Chondrocyte (in vitro differentiated cells): ENCODE measurements at places on chromosomes 13 and 19. TPM values are rescaled to one million over a fixed set of nuclear protein-coding genes. Genes with fewer than 3 reads are reported as not detected.
A peak's percentile ranks its signal among the peaks of the same experiment; 100 is the strongest.

DNA sequence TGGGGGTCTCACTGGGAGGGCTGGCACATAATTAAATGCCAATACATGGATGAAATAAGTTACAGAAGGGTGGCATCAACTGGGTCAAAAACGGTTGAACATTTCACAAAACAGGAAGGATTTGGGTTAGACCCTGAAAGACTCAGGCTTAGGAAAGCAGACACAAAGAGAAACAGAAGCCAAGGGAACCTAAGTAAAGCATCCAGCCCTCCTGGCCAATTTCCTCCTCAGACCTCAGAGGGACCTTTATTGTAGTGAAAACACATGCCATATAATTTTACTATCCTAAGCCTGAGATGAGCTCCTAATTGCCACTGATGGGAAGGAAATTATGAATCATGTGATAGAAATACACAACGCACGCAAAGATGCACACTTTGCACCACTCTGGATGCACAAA, 12.1 kb upstream of the CEACAM3 start:
- DNase-seq, result no peak

GRCh38 chr13:20512042-20512683, 13.5 kb downstream of the CRYL1 start:
- DNase-seq, result no peak

- DNase-seq, result no peak
These were observed 272.5 kb downstream of the DCLK1 start for GRCh38 chr13:35858665-35859064.

- DNase-seq, result no peak
These were observed 62.0 kb upstream of the C13orf46 start for GRCh38 chr13:114035583-114036531.

DNA sequence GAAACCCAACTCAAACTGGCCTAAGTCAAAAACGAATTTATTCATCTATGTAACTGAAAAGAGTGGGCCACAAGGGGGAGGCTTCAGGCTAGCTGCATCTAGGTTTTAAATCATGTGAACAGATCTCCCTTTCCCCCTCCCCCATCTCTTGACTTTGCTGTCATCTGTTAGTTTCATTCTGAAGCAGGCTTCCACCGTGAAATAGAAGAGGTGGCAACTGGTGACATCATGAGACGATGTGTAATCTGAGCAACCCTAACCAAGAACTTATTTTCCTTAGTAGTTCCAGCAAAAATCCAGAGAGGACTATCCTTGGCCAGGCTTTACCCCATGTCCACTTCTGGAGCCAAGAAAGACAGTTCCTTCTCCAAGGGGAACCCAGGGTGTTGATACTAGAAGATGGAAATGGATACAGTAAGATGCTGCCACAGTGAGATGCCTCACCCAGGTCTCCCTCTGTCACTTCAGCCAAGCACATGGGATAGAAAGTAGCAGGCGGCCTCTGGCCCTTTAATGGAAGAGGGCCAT, 9.4 kb downstream of the SAMD4B start:
- DNase-seq, result no peak

- peak; percentile 80 for DNase-seq
These were observed 10.7 kb upstream of the TMEM255B start for GRCh38 chr13:113748101-113748861.

The SERTAD1 gene
- 13.0 to 14.8 TPM (median 14.5 TPM) in 3 replicates for total RNA-seq

GRCh38 chr19:37007587-37008220, 70.5 kb upstream of the ZNF420 start:
- no peak for DNase-seq

DNA sequence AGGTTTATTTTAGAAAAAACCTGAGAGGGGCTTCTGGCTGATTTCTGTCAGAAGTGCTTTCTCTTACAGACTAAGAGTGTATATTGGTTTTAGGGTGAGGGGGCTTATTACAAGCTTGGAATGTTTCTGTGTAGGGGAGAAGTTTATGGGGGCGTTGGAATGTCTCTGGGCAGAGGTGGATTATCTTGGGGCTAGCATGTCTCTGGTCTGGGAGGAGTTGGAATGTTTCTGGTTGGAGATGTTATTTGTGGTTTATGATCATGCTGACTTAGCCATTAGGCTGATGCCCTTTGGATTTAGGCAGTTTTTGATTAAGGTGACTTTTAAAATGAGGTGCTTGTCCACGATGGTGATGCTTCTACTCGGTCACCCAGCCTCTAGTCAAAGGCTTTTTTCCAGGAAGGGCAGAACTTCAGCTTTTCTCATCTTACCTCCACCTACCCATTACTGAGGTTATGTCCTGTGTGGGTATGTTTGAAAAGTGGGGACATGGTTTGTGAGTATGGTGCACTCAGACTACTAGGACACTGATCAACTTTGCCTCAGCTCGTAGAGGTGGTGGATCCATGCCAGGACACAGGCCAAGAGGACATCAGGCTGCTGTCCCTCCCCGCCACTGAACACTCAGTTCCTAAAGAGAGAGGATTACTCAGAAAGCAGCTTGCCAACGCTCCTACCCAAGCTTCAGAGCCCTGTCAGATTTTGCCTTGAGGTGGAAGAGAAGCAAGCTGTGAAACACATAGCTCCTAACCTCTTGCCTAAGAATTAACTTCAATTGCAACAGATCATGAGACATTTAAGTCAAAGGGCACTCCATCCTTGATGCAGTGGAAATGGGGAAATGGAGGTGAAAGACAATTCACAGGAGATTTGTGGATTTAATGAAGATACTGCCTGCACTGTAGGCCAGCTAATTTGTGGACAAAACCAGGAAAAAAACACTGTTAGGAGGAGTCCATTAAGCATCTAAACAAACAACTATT, 63.6 kb downstream of the ZNF44 start:
- no peak for DNase-seq

GRCh38 chr13:107205318-107206104, 637.6 kb upstream of the ARGLU1 start:
- no peak for DNase-seq

DNA sequence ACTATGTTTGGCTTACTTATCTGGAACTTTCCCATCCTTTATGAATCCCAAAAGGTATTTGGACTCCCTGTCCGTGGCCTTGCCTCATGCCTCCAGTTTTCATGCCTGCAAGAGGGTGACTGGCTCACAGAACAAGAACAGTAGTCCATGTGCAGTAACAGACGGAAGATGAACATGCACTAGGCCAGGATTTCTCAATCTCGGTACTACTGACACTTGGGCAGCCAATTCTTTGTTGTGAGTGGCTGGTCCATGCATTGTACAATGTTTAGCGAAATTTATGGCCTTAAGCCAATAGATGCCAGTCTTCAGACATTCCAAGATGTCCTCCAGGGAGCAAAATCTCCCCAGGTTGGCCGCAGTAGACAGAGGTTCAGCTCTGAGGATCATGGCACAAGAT, 61.9 kb downstream of the DOCK9 start:
- DNase-seq, result no peak

The GRK1 gene
- 0.07 TPM in 1 of 3 replicates, not detected in the others for total RNA-seq

DNA sequence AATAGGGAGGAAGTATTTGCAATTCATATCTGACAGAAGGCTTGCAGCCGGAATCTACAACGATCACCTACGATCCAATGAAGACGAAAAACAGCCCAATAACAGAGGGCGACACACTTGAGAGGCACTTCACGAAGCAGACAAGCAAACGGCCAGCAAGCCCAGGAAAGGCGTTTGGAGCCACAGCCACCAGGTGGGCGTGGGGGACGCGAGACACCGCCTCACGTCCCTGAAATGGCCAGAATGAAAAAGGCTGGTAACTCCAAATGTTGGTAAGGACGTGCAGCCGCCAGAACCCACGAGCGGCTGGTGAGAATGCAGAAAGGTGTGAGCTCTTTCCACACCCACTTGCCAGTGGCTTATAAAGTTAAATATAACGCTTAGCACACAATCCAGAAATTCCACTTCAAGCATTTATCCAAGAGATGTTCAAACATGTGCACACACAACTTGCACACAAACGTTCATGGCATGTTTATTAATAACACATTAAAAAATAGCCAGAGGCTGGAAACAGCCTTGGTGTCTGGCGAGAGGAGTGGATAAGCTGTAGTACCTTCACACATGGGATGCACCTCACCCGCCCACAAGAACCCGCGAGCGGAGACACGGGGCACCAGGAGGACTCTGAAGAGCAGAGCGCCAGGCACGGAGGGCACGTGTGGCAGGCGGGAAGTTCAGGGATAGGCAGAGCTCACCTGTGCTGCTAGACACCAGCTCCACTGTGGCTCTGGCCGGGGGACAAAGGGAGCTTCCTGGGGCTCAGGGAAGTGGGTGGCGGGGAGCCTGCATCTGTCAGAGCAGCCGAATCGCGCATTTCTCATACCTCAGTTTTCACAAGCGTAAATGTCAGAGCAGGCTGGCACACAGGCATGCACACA, 89.3 kb downstream of the SPACA7 start:
- no peak for DNase-seq

The WDR83 gene
- 9.6 to 13.5 TPM (median 12.7 TPM) in 3 replicates for total RNA-seq

The GPC6 gene
- 76.1 to 111 TPM (median 76.5 TPM) in 3 replicates for total RNA-seq

DNA sequence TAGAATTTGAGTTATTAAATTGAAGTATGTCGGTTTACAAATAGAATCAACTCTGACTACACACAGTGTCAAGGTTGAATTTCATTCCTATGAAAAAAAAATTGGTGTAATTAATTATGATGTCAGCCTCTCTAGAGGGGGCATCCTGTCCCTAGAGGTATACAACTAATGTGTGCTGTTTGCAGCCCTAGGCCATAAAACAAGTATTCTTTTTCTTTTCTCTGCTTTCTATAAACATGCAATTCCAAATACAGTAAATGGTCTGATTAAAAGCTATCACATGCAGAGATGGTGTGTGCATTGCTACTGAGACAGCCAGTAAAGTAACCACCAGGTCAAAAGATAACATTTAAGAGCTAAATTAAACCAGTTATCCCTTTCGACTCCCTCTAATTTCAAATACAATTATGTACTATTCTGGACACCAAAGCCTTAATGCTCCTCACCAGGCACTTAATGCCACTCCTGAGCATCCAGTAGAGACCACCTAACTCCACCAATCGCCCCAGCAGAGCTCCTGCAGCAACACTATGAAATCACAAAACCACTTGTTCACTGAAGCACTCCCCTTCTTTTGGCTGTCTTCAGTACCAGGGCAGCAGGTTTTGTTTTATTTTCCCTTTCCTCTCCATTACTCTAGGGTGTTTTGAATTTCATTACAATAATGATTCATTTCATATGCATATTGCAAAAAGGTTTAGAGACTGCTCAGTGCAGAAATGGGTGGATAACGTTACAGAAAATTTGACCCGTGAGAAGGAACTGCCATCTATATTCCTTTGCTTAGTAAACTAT, 426.9 kb downstream of the PCDH9 start:
- DNase-seq, result no peak

DNA sequence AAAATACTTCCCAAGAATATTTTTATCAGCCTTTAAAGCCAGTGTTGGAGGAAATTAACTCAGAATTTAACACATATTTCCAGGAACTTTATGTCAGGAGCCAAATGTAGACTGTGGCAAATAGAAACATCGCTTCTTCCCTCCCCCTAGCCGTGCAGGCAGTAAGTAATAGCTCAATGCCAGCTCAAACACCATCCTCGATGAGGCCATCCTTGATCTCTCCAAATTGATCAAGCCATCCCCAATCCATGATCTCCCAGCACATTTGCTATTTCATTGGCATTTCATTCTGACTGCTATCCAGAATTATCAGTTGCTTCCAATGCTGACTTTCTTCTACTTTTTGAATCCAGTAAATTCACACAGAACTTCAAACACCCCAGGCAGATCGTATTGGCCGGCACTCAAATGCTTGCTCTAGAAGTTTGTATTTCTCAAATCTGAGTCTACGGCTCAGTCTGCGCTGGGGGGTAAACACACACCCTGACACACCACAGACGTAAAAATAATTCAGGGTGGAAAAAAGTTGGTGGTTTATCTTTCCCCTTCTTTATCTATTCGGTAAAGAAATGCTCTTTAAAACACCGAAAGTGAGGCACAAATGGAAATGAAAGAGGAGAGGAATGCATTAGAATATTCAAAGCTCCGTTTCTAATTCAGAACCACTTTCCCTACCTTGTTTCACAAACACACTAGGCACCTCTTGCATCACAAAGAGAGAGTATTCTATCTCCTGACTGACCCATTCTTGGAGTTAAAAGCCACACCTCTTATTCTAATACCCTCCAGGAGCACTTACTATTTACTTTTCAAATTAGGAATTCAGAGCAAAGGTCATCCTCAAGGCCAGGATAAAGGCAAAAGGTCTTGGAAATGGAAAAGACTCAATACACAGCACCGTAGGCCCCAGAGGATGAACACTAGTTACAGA, 991 bp downstream of the OBI1 start:
- DNase-seq, result no peak

The PTPRH gene
- 0.42 to 0.54 TPM in 2 of 3 replicates, not detected in the other for total RNA-seq

The VRK3 gene
- 21.0 to 21.9 TPM (median 21.1 TPM) in 3 replicates for total RNA-seq

The NTF4 gene
- total RNA-seq, result 1.1 to 1.6 TPM in 2 of 3 replicates, not detected in the other

- DNase-seq, result no peak
These were observed 78.8 kb downstream of the CRYL1 start for GRCh38 chr13:20446900-20447299.

GRCh38 chr13:97724450-97724849, 229.0 kb upstream of the IPO5 start:
- no peak for DNase-seq

GRCh38 chr13:34076943-34077703, 259.2 kb downstream of the RFC3 start:
- DNase-seq, result no peak

DNA sequence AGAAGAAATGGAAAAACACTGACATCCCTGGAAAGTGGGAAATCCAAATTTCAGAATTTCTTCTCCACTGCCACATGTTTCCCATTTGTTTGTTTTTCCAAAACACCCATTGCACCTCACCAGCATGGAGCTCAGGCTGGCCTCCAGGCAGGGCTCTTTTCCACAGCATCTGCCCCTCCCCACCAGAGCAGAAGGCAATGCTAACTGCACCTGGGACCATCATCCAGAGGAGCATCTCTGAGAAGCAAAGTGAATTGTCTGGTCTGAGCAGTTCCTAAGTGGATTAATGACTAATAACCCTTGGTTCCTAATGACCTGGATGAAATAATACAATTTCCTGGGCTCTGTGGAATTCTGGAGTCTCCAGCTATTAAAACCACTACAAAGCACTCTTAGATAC, 8.8 kb upstream of the CYSLTR2 start:
- DNase-seq, result no peak

The GPR12 gene
- not detected in 3 replicates for total RNA-seq

The GNG7 gene
- 1.9 to 3.6 TPM (median 2.5 TPM) in 3 replicates for total RNA-seq

GRCh38 chr13:21458813-21459701, at the start of gene ZDHHC20:
Gene ZDHHC20 (minus strand): TSS chr13:21459303. CDS start chr13:21459171, 132 bp downstream.
- no peak for DNase-seq

GRCh38 chr13:26473571-26474230, 83.8 kb upstream of the WASF3 start:
- DNase-seq, result no peak

The ZNF729 gene
- not detected in 3 replicates for total RNA-seq

DNA sequence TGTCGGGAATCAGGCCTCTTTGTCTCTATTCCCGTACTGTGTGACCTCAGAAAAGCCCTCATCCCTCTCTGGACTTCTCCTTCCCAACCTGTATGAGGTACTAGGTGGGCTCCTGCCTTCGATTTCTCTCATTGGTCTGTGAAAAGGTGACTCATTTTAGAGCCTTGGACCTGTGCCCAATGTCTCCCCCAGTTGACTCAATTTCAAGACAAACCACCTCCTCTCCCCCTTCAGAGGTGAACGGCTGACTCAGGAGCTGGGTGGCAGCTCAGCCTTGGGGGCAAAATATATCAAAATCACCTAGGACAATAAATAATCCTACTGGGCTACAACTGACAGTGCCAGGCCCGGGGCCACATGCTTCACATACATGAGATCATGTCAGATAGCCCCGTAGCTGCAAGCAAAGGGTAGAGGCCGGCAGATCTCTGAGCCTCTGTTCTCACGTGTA, 630 bp downstream of the COQ8B start:
- DNase-seq, result no peak

The ARRDC2 gene
- 12.2 to 19.8 TPM (median 17.8 TPM) in 3 replicates for total RNA-seq
